ENCODE measurements at places on chromosomes 6 and 20.

DNA sequence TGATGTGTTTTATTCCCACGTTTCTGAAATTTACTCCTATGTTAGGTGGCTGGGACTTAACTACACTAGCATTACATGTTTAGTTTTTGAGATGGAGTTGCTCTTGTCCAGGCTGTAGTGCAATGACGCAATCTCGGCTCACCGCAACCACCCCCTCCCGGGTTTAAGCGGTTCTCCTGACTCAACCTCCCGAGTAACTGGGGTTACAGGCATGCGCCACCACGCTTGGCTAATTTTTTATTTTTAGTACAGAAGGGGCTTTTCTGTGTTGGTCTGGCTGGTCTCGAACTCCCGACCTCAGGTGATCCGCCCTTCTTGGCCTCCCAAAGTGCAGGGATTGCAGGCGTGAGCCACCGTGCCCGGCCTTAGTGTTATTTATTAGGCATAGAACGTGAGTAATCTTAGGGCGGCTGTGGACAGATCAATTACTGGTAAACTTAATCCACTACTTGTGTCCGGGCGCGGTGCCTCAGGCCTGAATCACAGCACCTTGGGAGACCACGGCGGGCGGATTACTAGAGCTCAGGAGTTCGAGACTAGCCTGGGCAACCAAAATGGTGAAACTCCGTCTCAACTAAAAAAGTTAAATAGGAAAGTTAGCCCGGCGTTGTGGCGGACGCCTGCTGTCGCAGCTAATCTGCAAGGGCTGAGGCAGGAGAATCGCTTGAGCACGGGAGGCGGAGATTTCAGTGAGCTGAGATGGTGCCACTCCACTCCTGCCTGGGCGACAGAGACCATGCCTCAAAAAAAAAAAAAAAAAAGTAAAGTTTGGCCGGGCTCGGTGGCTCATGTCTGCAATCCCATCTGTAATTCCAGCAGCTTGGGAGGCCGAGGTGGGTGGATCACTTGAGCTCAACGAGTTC lies 123.7 kb upstream of the BTN3A2 start:
- no peak for DNase-seq

DNA sequence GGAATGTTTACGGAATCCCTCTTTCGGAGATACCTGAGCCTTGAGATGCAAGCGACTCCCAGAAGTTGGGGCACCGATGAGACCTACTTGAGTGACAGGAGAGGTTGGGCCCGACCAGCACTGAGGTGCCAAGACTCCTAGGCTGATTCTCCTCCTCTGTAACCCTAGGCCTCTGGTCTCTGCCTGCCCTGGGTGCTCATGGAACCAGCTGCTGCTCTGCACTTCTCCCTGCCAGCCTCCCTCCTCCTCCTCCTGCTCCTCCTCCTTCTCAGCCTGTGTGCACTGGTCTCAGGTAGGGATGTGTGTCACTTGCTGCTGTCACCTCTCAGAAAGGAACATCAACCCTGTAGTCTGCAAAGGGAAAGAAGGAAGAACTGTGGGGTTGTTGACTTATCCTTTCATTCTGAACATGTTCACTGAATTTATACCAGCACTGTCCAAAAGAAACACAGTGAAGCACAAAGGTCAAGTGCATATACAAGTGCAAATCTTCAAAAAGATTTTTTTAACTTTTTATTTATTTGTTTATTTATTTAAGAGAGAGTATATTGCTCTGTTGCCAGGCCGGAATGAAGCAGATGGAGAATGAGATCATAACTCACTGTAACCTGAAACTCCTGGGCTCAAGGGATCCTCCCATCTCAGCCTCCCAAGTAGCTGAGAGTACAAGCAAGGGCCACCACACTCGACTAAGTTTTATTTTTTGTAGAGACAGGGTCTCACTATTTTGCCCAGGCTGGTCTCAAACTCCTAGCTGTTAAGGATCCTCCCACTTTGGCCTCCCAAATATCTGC lies 913 bp downstream of the BTN2A2 start:
- DNase-seq, result peak; percentile 62

- peak; percentile 16 for DNase-seq
Observed at GRCh38 chr6:44495036-44495901, 107.8 kb downstream of the CDC5L start.

DNA sequence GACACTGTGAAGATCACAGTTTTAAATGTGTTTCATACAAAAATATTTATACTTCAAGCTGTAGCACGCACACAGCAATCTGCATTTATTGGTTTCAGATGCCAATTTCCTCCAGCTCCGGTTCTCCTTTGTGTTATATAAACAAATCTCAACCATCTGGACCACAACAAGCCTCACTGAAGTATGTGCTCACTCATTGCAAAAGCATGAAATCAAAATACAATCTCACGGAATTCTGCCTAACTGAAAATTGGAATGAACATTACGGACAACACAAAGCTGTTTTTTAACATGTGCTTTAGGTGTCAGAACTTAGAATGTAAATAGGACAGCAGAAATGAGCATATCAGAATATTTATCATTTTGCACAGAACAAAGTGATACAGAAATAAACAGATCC lies 38.0 kb downstream of the RCAN2 start:
- DNase-seq, result no peak

- DNase-seq, result peak; percentile 62
Observed at GRCh38 chr20:44579313-44580081, 2.9 kb upstream of the PKIG start.

DNA sequence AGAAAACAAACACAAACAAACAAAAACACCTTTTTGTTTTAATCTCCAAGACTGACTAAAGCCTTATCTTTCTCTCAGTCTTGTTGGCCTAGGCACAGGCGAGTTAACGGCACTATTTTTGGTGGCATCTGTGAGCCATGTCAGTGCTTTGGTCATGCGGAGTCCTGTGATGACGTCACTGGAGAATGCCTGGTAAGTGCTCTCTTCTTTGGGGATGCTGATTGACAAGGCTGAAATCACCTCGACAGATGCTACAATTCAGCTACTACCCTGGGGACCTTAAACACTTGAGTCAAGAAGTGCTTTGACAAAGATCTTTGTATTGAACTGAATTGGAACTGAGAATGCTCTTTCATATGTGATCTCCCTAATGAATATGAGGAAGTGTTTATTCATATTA lies 384.1 kb downstream of the LAMA2 start:
- DNase-seq, result no peak

DNA sequence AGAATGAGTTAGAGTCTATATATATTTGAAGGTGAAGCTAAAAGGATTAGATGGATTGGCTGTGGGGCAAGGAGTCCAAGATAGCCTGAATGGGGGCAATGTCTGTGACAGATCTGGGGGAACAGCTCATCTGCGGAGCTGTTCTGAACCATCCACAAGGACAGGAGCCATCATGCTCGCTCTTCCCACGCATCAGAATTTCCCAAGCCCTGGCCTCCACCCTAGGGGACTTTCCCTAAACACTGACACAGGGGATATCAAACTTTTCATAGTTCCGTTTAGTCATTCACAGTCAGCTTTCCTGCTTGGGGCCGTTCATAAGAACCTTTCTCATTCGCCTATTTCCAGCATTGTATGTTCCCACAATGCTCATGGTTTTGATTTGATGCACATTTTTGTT lies 37.6 kb upstream of the CCN6 start:
- peak; percentile 92 for DNase-seq

GRCh38 chr6:20709451-20709850 lies 175.2 kb downstream of the CDKAL1 start:
- no peak for DNase-seq

DNA sequence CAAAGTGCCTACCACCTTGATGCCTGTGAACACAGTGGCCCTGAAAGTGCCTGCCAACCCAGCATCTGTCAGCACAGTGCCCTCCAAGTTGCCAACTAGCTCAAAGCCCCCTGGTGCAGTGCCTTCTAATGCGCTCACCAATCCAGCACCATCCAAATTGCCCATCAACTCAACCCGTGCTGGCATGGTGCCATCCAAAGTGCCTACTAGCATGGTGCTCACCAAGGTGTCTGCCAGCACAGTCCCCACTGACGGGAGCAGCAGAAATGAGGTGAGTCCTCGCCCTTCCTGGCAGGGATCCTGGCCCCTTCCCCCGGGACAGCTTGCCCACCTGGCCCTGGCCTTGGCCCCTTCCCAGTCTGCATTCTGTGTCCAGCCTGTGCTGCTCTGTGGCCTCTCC lies 17.9 kb downstream of the MAVS start:
- DNase-seq, result no peak

- no peak for DNase-seq
Observed at GRCh38 chr20:48577557-48577956, 250.2 kb downstream of the PREX1 start.

- no peak for DNase-seq
Observed at GRCh38 chr20:61753987-61754956, 311.4 kb downstream of the TAF4 start.

GRCh38 chr6:75115481-75115880 lies 90.4 kb downstream of the COL12A1 start:
- DNase-seq, result no peak

GRCh38 chr20:33994222-33994913 lies 657 bp downstream of the RALY start:
- DNase-seq, result peak; percentile 82

DNA sequence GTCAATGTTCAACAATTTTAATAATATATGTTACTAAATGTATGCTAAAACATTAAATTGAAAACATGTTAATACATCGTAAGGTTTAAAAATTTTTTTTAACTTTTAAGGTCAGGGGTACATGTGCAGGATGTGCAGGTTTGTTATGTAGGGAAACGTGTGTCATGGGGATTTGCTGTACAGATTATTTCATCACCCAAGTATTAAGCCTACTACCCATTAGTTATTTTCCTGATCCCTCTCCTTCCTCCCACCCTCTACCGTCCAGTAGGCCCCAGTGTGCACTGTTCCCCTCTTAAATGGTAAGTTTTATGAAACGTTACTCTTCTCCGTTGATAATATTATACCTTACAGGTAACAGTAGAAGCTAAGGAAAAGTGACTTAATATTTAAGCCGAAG lies 15.8 kb downstream of the PDE7B start:
- no peak for DNase-seq

GRCh38 chr20:1900321-1900801 lies 5.2 kb downstream of the SIRPA start:
- peak; percentile 88 for DNase-seq

DNA sequence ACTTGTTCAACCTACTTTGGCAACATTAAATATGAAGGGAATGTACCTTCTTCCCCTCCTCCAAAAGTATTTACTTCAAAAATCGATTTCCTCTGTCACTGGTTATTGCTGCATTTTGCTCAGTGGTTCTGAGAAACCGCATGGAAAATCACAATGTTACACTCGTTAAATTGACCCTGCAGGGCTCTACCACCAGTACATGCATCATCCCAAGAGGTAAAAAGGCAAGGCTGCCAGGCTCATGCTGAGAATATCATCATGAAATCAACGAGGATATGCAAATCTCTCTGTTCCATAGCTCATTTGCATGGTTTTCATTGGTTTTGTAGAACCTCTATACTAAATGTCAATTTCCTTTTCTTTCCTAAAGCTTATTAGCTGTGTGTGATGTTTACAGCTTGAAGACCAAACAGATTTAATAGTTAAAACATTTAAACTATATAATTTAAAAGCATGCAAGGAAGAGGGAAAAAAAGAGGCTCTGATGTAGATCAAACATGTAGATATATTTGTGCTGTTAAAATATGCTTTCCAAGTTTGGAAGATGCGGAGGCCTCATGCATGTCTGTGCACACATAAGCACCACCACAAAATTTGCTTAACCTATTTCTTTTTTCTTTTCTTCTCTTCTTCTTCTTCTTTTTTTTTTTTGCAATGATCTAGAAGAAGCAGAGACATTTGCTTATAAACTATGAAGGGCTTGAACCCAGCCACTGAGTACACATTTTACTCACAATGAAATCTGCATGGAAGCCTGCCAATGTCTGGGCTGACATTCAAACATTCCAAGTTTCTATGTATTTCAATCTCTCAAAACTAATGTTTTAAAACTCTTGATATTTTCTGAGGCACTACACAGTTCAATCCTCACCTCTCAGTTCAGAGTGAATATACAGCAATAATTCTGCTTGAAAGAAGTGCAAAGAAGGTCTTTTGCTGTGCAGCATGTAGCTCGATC lies 194.0 kb downstream of the GMPR start:
- no peak for DNase-seq

DNA sequence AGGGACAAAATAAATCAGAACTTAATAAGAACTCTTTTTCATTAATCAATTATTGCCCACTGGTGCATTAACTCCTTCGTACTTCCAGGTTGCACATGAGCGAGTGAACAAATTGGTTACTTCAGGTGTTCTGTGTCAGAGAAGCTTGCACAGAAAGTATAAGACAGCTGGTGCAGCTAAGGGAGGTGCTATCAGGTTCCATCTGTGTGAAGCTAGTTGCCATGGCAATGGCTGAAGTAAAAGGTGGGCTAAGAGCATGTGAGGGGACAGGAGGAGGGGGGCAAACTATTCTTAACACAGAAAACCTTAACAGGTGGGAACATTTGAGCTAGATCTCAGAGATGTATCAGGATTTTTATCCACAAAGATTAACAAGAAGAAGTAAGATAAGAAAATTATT lies 81.6 kb downstream of the MANEA start:
- DNase-seq, result no peak

DNA sequence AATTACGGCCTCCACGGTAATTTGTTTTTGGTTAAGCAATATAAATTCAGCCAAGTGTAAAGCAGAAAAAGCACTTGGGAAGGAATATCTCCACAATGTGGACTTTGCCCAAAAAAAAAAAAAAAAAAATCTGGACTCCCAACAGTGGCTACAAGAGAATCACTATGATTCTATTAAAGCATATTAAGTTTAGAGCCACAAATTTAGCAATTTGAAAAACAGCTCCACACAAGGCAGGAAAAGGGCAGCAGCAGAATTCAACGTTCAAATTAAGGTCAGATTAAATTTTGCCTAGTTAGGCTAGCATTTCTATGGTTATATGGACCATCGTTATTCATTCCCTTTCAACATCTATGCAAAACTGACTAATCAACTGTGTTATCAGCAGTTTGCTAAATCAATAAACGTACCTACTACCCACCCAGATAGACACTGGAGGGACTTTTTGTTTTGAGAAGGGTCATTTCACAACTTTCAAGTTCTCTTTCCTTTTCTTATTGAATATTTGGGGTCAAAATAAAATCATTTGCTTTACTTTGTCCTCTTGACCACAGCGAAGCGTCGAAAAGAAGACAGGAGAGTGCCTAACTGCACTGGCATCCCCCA lies 1.0 kb downstream of the MCM9 start:
- no peak for DNase-seq

- no peak for DNase-seq
Observed at GRCh38 chr6:43768983-43769525, 957 bp upstream of the VEGFA start.

All from dermis microvascular lymphatic vessel endothelial cell (primary cell).